ENCODE measurements at places on chromosomes 1 and 21.

- DNase-seq = peak; percentile 69
Measured at GRCh38 chr1:53393325-53393792, 65.5 kb upstream of the LRP8 start.

- DNase-seq = no peak
Measured at GRCh38 chr1:32533792-32534327, 5.4 kb upstream of the ZBTB8A start.

DNA sequence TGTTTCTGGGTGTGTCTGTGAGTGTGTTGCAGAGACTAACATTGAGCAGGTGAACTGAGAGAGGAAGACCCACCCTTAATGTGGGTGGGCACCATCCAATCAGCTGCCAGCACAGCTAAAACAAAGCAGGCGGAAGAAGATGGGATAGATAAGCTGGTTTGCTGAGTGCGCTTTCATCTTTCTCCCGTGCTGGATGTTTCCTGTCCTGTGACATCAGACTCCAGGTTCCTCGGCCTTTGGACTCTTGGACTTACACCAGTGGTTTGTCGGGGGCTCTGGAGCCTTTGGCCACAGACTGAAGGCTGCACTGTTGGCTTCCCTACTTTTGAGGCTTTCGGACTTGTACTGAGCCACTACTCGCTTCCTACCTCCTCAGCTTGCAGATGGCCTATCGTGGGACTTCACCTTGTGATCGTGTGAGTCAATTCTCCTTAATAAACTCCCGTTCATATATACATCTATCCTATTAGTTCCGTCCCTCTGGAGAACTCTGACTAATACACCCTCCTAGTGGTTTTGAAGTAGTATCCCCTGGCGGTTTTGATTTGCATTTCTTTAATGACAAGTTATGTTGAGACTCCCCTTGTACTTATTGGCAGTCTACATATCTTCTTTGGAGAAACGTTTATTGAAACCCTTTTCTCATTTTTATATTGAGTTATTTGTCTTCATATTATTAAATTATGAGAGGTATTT is 546.6 kb upstream of the TMPRSS15 start:
- no peak for DNase-seq

- DNase-seq = no peak
Measured at GRCh38 chr1:151783796-151784195, 6.5 kb downstream of the TDRKH start.

- DNase-seq = no peak
Measured at GRCh38 chr1:246155923-246156322, 351.2 kb downstream of the SMYD3 start.

DNA sequence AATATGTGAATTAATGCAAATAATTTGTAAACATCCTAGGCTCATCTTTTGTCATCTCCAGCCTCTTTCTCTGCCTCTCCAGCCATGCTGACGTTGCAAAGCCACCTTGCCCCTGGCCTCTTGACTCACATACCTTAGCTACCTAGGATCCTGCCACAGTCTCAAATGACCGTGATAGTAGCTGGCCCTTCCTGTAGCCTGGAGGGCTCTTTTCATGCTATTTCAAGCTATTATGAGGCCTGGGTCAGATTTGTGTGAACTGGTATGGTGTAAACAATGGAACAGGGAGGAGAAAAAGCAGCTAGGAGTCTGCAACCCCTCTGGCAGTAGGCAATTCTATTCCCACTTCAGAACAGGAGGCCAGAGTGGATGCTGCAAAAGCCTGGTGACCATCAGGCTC is 337.7 kb downstream of the DISC1 start:
- DNase-seq = no peak

DNA sequence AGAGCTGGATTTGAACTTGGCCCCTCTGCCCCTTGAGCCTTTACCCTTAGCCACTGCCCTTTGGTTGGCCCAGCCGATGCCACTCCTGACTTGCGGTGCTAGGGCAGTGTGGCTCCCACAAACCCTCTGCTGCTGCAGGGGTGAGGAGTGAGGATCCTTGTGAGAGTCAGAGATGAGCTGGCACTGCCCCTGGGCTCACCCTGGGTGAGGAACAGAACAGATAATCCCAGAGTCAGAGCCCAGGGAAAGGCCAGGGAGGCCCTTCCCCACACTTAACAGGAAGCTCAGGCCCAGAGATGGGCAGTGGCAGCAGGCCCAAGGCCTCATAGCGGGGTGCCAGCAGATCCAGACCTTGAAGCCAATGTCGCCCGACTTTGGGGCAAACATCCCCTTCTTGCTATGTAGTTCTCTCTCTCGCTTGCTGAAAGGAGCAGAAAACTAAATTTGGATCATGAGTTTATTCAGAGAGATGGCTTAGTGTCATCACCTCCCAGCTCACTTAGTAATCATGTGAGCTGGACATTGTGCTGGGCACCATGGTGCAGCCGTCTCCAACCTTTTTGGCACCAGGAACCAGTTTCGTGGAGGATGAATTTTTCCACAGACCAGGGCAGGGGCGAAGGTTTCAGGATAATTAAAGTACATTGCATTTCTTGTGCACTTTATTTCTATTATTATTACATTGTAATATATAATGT is 81.4 kb downstream of the IGSF21 start:
- no peak for DNase-seq

DNA sequence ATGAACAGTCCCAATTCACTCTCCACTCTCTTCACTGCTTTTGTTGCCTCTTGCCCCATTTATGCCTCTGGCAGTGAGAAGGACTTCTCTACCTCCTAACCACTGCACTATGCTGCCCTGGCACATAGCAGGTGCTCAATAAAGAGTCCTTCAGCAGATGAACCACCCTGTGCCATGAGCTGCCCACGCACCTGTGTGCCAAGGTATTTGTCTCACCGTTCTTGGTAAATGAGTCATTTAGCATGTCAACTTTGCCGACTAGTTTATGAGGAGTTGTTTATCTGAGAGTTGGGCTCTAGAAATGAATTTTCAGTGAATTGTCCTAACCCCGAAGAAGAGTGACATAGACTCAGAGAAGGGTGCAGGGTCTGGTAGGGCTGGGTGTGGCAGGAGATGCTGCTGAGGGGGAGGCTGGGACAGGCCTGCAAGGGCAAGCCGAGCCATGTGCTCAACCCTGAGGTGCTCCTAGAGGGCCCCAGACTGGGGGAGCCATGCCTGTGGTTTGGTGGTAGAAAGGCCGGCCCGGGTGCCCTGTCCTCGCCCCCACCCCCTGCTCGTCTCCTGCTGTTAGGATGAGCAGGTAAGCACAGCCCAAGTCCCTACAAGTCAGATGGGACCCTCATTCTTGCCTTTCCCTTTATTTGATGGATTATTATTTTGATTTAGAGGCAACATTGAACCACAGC is 654.5 kb downstream of the MATN1 start:
- DNase-seq = no peak

DNA sequence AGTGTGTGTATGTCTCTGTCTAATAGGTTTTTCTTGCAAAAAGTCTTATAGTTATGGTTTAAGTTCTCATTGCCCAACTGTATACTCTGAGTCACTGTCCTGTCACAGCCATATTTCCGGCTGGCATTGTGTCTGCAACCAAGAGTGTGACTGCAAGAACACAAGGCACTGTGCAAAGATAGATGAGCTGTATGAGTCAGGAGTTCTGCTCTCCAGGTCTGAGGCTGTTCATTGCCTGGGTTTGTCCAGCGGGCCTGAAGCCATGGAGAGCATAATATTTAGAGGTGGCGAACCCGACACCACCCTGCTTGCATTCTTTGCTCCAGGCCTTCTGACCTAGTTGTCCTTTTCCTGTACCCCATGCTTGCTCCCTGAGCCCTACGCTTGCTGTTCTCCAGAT is 50.9 kb upstream of the CNIH3 start:
- DNase-seq = no peak

GRCh38 chr1:15740924-15741850 is 1.1 kb upstream of the TMEM82 start:
- DNase-seq = peak; percentile 78

DNA sequence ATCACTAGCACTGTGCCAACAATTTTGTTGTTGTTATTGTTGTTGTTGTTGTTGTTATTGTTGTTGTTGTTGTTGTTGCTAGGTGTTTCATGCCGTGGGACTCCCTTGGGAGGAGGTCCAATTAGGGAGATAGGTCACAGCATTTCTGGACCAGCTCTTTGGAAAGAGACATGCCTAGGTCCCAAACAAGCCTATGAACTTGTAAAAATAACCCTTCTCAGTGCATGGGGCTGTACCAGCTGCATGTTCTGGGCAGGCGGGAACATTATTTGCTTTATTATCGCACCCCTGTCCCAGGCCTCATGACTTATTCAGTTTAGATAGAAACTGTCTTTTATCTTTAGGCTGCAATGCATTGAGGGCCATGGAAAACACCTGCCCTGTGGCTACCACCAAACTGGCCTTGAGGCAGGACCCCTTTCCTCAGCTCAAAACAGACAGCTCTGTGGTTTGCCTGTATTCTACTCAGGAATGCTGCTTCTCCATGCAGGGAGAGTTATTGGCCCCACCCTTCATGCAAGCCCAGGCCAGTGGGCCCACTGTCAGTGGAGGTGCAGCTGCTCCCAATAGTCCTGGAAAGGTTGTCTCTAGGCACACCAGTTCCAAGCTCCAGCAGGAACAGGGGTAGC is 386.5 kb upstream of the BRINP3 start:
- no peak for DNase-seq

- DNase-seq = no peak
Measured at GRCh38 chr1:230173187-230173975, 106.3 kb downstream of the GALNT2 start.

- DNase-seq = no peak
Measured at GRCh38 chr1:228204958-228205357, 2.9 kb upstream of the OBSCN start.

Measured in activated CD4-positive, alpha-beta T cell treated with anti-CD3 and anti-CD28 coated beads, Interleukin-2, amount 10 ng/mL, durations not matched to agents 7 days and 5 days (primary cell).